ENCODE measurements at places on chromosomes 16 and 17.

DNA sequence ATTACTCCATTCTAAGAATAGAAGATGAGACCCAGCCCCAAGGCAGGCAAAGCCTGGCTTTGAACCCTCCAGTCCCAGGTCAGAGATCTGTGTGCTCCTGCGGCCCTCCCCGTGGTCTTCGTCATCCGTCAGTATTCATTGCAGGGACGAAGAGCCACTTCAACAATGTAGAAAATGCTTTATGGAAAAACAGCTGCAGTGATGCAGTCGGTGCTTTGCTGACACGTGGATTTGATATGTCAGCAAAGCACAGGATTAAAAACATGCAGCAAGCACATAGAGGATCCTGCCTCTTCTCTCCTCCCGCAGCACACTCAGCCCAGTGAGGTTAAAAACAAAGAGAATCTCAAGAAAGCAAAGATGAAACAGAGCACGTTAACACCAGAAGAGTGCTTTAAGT lies 117.1 kb upstream of the AXIN2 start:
- no peak for DNase-seq

GRCh38 chr16:85055493-85056210 lies 28.1 kb downstream of the KIAA0513 start:
- no peak for DNase-seq

DNA sequence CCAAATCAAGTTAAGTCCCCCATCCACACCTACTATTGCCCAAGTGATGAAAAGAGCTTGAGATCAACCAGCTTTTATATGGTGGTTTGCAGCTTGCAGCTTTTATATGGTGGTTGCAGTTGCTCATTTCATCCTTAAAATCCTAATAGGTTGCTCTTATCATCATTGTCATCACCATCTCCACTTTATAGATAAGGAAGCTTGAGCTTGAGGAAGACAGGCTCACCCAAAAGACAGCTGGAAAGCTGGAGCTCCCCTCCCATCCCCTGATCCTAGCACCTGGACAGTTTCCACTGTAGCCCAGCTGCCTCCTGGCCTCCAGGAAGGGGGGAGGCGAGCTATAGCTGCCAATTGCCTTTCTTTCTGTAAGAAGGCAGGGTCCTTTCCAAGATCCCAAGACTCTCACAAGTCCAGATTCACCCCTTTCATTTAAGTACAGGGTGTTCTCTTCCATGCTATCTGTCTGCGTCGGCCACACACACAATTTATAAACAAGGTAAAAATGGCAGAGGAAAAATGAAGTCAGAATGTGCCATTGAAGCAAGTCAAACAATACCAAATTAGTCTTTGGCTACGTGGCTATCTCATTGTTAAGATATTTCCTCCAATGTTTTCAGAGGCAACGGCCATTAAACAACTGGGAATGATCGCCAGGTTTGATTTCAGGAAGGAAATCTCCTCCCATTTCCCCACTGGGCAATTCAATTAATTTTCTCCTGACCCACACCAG lies 63.3 kb downstream of the PECAM1 start:
- DNase-seq: no peak

DNA sequence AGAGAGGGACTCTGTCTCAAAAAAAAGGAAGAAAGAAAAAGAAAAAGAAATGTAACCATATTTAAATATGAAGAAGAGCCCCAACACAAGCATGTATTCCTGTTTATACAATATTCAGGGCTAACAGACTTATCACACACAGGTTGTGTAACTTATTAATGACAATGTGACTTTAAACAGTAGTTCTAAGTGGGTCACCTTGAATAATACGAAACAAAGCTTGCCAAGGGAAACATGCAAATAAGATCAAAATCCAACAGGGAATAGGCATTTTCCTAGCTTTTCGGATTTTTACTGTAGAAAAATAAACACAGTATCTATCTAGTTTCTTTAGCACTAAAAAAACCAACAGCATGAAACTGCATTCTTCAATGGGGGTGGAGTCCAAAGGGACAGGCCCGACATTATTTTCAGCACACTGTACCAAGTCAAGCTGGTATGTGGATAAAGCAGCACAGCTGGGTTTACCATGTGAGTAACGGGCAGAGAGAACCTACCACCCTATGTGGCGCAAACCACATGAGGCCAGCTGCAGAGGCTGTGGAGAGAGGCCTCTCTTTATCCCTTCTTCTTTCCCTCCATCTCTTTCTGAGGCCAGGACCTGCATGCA lies 45.3 kb downstream of the TOM1L2 start:
- DNase-seq: no peak

- DNase-seq: no peak
These were observed 7.3 kb downstream of the TEX2 start for GRCh38 chr17:64255764-64256163.

GRCh38 chr16:68496689-68497088 lies 42.4 kb upstream of the ZFP90 start:
- DNase-seq: no peak

DNA sequence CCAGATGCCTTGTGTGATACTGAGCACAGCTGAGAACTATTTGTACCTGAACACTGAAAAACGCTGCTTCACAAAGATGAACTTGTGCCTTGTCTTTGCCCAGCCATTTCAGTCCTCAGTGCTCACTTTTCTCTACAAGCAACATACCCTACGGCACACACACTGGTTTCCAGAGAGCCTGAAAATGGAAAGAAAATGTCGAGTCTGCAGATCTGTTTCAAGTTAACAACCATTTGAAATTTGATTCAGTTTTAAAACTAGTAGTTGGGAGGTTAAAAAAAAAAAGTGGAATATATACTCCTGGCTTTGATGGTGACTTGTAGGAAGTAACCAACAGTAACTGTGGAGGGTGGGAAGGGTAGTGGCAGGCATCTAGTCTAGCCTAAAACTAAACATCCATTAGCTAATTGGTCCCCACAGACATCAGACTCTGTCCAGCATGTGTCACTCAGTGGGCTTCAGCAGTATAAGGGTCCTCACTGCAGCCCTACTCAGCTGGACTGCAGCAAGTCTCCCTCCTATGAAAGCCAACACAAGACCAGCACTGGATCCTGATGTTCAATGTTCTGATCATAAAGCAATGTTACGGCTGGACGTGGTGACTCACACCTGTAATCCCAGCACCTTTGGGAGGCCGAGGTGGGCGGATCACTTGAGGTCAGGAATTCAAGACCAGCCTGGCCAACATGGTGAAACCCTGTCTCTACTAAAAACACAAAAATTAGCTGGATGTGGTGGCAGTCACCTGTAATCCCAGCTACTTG lies 27.1 kb downstream of the ERN1 start:
- DNase-seq: no peak

Data from activated B cell treated with CpG ODN at 0.5 μM for 24 hours (primary cell).